Aorta (tissue), 5 donors: ENCODE measurements at places on chromosomes 5 and 9. TPM values are rescaled to one million over a fixed set of nuclear protein-coding genes. Genes with fewer than 3 reads are reported as not detected.
A peak's percentile ranks its signal among the peaks of the same experiment; 100 is the strongest.

Gene MYOT
- total RNA-seq: 4.0 TPM

Gene NREP
- 33.7 TPM for total RNA-seq

Gene SLC45A2
- 0.36 TPM for total RNA-seq

Gene SLC35A4
- 43.4 TPM for total RNA-seq

Gene IER5L
- total RNA-seq: 66.9 TPM

DNA sequence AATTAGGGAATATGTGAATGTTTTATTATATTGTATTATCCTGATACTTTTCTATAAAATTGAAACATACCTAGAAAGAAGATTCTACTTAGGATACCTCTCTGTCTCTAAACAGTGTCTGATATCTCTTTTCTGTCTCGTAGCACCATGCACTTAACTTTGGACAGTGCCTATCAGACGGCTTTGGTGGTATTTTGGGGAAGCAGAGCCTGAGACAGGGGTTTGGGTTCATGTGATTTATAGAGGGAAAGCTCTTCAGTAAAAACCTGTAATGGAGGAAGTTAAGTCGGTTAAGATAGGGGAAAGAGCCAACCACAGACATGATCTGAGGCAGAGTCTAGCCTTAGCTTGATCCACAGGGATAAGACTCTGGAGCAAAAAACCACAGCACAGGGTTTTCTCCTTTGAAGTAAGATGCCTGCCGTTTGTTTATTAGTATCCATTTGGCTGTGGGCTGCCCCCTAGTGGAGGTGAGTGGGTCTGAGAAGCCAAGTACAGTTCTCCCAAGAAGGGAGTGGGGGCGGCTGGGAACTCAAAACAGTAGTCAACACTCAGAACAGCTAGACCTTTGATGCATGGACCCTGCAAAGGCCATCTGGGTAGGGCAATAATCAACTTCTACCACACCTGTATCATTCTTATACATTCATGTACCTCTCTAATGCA, 141.2 kb upstream of the ASTN2 start:
- peak; percentile 74 for DNase-seq

GRCh38 chr9:12413986-12414385, 279.2 kb upstream of the TYRP1 start:
- no peak for DNase-seq

DNA sequence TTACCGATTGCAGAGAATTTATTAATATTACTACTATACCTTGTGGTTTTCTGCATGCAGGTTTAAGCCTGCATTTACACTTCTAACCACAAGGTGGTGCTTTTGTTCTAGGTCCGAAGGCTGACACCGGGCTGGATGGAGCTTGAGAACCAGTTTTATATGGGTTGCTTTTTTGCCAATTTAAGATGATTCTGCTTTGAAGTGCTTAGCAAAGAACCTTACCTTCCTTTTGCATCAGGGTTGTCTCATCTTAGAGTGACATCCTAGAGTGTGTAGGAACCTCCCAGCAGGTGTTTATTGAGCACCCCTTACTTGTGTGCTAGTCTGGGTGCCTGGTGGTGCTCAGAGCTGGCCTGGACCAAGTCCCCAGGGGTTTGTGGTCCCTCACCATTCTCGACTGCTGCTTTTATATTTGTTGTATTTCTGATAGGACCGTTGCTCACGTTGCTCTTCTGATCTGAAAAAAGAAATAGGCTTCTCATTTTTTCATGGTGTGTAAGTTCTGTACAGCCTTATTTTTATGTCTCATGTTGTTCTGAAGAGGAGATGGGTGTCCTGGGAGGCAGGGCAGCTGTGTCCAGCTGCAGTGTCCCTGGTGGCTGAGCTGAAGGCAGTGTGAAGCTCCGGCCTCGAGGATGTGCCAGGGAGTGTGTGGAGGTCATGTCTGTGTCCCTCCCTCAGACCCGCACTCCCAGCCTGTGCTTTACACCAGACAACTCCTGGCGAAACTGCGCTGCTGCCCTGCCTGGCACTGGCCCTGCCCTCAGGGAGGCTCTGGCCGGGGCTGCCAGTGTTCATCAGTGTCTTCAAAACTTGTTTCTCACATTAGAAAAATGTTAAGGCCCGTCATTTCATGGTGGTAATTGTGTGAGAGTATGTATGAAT, 54.3 kb downstream of the EHMT1 start:
- peak; percentile 63 for DNase-seq

DNA sequence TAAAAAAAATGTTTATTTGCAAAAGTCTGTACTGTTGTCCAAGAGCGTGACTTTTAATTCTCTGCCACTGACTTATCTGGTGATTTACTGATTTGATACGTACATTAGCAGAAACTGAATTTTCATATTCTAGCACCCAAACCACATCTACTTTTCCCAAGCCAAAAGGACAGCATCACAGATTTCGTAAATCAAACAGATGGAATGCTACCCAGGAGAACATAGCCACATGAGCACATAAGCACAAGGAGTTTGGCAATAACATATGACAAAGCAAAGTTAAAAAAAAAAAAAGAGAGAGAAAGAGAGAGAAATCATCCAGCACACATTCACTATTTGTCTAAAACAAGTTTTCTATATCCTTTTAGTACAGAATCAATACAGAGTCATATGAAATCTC, 83.7 kb downstream of the HINT1 start:
- DNase-seq: no peak

DNA sequence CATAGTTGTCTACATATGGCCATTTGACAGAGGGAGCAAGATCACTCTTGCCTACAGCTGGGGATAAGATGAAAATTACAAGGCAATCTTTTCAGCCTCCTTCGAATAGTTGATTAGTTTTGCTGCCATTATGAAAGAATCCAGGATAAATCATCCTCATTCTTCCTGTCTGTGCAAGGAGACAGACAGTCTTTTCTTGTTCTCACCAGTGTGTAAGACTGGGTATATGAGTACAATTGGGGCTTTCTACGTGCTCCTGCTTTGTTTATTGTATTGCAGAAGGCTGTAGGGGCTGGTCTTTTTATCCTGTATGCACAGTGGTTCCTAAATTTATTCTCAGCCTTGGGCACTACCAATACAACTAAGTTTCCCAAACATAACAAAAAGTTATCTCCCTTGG, 76.8 kb downstream of the SPEF2 start:
- no peak for DNase-seq

DNA sequence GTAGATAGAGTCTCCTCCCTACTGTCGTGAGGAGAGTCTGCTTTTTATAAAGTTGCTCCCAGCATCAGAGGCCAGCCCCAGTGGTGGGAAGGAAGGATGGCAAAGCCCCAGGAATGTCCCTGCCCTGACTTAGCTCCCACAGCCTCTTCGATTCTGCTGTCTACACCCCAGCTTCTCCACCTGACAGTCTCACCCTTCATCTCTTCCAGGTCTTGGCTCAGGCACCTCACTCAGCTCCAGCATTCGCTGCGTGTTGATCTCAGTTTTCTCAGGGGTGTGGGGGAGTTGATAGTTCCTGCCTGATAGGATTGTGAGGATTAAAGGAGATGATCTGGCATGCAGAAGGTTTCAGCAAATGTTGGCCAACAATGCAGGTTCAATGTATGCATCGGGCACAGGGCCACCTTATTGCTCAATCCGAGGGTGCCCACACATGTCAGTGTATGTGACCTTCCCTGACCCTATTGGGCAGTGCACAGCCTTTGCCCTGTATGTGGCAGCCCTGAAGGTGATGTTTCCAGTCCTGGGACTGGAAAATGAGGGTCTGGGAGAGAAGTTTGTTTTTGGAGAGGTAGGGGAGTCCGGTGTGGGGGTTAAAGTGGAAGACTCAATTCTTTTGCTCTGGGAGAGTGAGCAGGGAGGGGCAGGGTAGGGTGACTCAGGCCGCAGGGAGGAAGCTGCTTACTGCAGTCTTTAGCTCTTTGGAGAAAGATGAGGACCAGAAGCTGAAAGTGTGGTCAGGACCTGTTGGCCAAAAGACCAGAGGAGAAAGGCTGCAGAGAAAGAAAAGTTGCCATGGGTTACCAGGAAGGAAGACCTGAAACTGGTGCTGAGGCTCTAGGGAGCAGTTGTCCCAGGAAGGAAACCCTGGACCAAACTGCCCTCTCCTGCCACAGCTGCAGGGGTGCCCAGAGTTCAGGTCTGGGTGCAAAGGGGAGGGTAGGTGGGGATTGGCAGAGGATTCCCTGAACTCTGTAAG, 153.2 kb downstream of the MACROH2A1 start:
- peak; percentile 51 for DNase-seq

GRCh38 chr9:84349671-84350070, 9.1 kb upstream of the SLC28A3 start:
- no peak for DNase-seq

- DNase-seq: peak; percentile 89
Observed at GRCh38 chr9:109012009-109012875, 1.1 kb downstream of the CTNNAL1 start.

DNA sequence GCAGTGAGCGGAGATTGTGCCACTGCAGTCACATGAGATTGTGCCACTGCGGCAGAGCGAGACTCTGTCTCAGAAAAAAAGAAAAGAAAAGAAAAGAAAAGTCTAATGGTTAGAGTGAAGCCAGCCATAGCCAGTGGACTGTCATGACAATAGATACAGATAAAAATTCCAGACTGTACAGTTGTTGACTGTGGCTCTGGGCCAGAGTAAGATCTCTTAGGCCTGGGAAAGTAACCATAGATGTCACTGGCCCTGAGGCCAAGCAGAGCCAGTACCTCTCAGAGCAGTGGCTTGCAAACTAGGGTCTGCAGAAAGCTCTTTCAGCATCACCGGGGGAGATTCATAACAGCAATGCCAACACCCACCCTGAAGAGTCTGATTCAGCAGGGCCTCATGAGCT, 44.1 kb upstream of the SUB1 start:
- DNase-seq: no peak

DNA sequence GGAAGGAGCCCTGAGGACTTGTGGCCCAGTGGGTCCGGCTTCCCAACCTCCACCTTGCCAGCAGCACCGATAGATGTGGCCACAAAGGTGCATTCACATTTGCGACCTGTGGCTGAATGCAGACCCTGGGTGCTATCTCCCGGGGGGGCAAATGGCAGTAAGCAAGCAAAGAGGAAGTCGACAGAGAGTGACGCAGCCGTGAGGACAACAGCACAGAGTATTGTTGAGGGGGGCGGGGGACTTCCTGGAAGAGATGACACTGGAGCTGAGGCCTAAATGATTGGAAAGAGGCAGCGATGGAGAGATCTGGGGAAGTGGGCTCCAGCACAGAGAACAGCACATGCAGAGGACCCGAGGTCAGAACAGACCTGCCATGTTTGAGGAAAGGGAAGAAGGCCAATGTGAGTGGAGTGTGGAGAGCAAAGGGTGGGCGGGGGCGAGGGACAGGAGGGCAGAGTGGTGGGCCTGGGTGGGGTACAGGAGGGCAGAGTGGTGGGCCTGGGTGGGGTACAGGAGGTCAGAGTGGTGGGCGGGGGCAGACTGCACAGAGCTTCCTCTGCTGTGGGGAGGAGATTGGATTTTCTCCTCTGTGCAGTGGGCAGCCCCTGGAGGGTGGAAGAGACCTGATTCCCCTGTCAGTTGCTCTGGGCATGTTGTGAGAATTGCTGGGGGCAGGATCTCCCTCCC, 42.6 kb downstream of the ADAMTS2 start:
- DNase-seq: peak; percentile 57

GRCh38 chr5:143442385-143442784, 38.9 kb upstream of the NR3C1 start:
- no peak for DNase-seq

DNA sequence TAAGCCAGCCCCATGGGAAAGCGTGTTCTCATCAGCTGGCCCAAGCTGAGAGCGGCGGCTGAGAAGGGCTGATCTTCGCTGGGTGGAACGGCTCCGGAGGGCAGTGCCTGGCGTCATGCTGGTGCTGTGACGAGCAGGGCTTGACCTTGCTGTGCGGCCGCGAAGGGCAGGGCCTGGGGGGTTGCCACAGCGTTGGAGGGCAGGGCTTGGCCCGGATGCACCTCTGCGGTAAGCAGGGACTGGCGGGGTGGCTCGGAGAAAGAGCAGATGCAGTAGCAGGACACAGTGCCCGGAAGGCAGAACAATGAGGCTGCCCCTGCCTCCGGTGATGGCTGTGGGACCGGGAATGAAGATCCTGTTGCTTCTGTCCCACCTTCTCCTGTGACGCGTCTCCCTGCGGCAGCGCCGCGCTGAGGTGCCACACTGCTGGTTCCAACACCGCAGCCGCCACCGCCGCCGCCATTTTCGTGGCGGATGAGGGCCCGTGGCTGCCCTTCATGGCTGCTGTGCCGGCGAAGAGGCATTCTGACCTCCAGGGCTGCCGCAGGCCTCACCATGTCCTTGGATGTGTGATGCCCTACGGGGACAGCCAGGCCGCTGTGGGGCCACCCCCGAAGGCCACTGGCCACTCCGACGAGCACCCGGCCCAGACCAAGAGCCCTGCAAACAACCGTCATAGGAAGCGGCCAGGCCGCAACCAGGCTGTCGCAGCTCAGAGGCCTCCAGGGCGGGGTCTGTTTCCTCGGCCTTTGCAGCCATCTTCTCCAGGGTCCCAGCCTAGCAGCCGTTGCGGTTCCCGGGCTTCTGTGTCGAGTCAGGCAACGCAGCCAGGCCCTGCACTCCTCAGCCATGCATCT, 890.5 kb upstream of the CTNND2 start:
- DNase-seq: peak; percentile 73

- no peak for DNase-seq
Observed at GRCh38 chr5:1815071-1815786, 14.0 kb downstream of the NDUFS6 start.

GRCh38 chr5:151585970-151586369, 5.2 kb downstream of the FAT2 start:
- DNase-seq: no peak

DNA sequence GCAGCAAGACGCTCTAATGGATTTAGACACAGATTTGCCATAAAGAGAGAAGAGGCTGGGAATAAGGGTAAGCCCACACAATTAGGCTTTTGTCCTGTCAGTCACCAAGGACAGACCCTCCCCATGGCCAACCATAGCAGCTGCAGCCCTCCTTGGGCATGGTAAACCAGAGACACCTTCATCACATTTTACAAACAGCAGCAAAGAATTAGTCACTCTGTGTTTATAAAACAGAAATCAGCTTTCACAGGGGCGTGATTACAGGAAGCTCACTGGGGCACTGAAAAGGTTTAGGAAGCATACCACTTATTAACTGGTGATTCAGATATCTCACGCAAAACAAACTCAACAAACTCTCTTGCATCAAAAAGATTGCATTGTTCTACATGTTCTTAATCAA, 37.3 kb upstream of the ZNF622 start:
- no peak for DNase-seq

- DNase-seq: peak; percentile 84
Observed at GRCh38 chr5:170302653-170303501, 5.3 kb upstream of the LCP2 start.

DNA sequence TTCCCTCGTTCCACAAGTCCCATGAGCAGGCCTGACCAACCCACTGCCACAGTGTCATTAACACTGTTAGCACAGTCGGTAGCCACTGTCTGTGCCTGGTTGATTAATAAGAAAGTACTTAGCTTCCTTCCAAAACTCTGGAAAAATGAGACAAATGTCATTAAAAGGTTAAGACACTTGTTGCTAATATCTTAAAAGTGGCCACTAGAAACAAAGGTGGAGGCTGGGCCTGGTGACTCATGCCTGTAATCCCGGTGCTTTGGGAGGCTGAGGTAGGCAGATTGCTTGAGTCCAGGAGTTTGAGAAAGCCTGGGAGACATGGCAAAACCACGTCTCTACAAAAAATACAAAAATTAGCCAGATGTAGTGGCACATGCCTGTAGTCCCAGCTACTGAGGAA, 194.0 kb downstream of the PDZD2 start:
- DNase-seq: no peak
